Umbilical cord (tissue), 2 donors: ENCODE measurements at places on chromosomes 4 and X. TPM values are rescaled to one million over a fixed set of nuclear protein-coding genes. Genes with fewer than 3 reads are reported as not detected.

- DNase-seq: no peak
These were observed 94.7 kb upstream of the INTU start for GRCh38 chr4:127538016-127538415.

GRCh38 chrX:116930311-116930710, 467.5 kb upstream of the CT83 start:
- no peak for DNase-seq

The RBM47 gene
- total RNA-seq: 15.9 TPM

The HS3ST1 gene
- total RNA-seq: 2.4 TPM

The SLC10A4 gene
- not detected for total RNA-seq

The TNIP3 gene
- 1.2 TPM for total RNA-seq
